ENCODE measurements at places on chromosomes 16 and 17.
A peak's percentile ranks its signal among the peaks of the same experiment; 100 is the strongest.

DNA sequence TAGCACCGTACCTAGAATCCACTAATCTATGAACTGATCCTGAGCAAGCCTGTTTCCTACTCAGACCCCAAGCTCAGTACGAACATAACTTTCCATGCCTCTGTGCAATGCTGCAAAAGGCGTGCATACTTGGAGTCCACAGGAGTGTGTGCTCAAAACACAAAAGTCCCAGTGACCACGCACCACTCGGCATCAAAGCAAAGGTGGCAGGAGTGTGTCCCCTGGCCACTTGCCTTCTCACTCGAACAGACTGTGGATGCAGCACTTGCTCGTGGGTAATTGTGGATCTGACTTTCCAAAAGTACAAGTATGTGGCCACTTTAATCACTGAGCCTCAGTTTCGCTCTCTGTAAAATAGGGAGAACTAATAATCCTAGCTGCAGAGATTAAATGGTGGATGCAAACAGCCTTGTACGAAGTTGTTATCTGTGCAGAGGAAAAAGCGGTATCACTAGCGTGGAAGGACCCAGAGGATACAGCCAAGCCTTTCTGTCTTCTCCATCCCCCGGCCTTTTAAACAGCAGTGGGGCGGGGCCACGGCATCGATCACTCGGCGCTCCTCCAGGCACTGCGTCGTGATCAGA is 311 bp upstream of the KDM8 start:
- no peak for DNase-seq

DNA sequence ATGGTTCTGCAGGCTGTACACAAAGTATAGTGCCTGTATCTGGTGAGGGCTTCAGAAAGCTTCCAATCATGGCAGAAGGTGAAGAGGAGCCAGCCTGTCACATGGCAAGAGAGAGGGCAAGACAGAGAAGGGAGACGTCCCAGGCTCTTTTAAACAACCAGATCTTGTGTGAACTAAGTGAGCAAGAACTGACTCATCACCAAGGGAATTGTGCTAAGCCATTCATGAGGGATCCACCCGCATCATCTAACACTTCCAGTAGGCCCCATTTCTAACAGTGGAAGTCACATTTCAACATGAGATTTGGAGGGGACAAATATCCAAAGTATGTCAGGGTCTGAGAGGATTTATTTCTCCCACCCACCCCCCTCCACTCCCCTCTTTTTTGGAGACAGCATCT is 56.2 kb upstream of the ELAC2 start:
- peak; percentile 74 for DNase-seq

DNA sequence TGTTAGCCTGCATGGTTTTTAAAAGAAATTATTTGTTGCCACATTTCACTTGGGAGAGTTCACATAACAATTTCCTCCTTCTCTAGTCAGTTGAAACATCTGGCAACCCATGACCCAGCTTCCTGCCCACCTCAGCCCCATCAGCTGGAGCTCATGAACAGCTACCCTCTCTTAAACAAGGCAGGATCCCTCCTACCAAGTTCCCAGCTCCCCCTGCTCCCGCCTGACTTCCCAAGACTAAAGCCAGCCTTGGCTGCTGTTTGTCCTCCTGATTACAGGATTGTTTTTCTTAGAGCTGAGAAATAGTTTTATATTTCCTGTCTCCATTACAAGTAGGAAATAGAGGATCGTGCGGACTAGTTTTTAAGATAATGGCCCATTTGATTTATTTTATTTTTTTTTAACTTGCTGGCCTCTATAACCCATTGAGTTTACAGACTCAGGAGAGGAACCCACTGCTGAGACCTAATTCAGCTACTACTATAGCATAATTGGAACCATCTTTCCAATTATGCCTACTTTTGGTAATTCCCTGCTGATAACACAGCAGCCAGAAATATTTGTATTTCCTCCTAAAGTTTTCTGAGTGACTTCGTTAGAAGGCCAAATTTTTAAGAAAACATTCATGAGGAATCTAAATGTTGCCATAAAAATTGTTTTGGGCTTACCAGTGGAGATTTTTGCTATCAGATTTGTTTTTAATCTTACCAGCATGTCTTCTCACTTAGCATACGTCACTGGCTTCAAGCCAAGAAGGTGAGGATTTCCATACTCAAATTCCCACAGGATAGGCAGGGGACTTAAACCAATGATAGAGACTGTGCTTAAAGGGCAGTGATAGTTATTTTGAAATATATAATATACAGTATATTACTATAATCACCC is 90.0 kb downstream of the ELAC2 start:
- no peak for DNase-seq

GRCh38 chr17:1928976-1929375 is 96.2 kb downstream of the RTN4RL1 start:
- DNase-seq: no peak

GRCh38 chr16:71259086-71259485 is 28.6 kb upstream of the HYDIN start:
- DNase-seq: no peak

- DNase-seq: no peak
These were observed 1.7 kb downstream of the METRNL start for GRCh38 chr17:83080858-83081683.

GRCh38 chr17:37759014-37759637 is 14.3 kb upstream of the HNF1B start:
- DNase-seq: no peak

GRCh38 chr16:10625595-10626357 is 45.4 kb upstream of the EMP2 start:
- DNase-seq: peak; percentile 22

DNA sequence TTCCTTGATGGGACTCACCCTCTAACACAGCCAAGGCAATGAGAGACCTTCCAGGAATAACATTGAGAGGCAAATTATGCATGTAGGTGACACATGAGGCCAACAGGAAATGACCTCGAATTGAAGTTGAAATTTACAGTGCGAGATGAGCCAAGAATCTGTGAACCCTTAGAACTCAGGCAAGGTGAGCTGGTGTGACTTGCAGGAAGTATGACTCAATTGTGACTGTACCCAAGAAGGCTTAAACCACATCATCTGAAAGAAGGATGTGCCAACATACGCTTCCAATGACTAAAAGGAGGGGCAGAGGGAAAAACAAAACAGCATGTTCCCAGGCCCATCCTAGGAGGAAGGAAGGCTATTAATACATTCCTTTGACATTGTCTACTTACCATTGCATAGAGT is 44.8 kb downstream of the PITPNC1 start:
- DNase-seq: peak; percentile 100

GRCh38 chr16:50336884-50337283 is 31.9 kb downstream of the BRD7 start:
- no peak for DNase-seq

DNA sequence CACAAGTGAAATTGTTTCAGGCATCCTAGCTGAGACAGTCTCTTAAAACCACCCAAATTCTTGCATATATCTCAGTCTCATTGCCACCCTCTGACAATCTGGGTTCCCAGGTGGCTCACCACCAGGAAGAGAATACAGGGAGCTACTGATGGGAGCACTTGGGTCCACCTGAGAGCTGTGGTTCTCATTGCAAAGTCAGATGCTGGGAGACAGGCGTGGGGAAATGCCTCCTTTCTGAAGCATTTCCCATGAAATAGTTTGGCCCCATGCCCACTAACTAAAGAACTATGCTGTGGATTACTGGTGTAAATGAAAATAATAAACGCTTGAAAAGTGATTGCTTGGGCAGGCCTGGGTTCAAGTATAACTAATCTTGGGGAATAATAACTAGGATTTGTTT is 70.3 kb downstream of the CMC2 start:
- no peak for DNase-seq

GRCh38 chr17:50044483-50044882 is 11.4 kb upstream of the ITGA3 start:
- no peak for DNase-seq

DNA sequence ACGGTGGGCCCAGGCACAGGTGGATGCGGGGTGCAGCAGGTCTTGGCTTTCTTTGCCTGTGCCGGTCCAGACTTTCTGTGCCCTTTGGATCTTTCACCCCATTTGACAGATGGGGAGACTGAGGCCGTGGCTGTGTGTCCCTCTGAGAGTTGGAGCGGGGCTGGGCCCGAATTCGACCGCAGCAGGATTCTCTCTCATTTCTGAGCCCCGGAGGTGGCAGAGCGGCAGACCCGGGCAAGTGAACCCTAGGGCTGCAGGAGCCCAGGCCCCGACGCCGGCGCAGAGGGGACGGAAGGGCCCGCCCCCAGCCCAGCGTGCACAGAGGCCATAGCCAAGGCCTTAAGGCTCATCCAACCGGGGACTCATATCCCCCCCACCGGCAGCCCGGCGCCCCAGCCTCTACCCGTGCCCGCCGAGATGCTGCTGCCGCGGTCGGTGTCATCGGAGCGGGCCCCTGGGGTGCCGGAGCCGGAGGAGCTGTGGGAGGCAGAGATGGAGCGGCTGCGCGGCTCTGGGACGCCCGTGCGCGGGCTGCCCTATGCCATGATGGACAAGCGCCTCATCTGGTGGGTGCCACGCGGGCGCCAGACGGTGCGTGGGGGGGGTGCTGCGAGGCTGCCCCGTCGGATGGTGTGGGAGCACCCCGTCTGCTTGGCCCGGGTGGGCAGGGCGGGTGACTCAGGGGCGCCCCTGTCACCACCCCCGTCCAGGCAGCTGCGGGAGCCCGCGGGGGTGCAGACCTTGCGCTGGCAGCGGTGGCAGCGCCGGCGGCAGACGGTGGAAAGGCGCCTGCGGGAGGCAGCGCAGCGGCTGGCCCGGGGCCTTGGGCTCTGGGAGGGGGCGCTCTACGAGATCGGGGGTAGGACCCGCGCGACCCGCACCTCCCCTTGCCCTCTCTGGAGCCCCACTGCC is 857 bp downstream of the TMC8 start:
- DNase-seq: no peak

- peak; percentile 87 for DNase-seq
These were observed 32.1 kb downstream of the NDE1 start for GRCh38 chr16:15682105-15682570.

DNA sequence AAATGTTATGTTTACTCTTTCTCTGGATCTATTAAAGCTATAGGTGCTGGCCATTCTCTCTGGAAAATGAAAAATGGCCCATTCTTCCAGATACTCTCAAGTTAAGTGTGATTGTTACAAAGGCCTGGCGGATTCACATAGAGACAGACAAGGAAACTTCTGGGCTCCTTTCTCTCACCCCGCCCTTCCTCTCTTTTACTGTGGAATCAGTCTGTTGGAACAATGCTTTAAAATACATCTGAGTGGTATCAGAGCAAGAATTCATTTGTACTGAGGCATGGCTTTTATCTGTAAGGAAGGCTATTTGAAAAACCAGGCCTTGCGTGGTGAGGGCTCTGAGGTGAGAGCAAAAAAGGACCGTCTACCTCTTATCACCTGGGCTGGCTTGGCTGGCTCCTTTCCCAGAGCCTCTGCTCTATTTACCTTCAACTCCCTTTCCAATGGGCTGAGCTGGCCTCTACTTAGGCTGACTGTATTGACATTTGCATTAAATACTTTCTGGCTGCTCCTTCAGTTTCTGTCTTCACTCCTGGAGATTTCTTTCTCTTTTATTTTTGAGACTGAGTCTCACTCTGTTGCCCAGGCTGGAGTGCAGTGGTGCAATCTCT is 274.0 kb downstream of the PHKB start:
- DNase-seq: no peak

- no peak for DNase-seq
These were observed 325.8 kb upstream of the CCL2 start for GRCh38 chr17:33929181-33929724.

DNA sequence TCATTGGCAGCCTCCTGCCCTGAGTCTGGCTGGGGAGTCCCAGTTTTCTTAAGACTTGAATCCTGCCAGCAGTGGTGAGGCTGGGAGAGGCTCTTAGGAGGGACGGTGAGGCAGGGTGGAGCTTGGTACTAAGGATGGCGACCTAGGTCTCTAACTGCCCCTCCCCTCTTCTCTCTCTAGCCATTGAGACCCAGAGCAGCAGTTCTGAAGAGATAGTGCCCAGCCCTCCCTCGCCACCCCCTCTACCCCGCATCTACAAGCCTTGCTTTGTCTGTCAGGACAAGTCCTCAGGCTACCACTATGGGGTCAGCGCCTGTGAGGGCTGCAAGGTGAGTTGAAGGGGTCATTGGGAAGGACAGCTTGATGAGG is 16.4 kb downstream of the GJD3 start:
- no peak for DNase-seq

- DNase-seq: peak; percentile 6
These were observed 947 bp downstream of the DDX42 start for GRCh38 chr17:63774969-63775265.

GRCh38 chr16:22328081-22328725 is 31.0 kb downstream of the POLR3E start:
- DNase-seq: no peak

- DNase-seq: no peak
These were observed 30.7 kb downstream of the ADGRG5 start for GRCh38 chr16:57572978-57573728.

GRCh38 chr16:22300427-22301071 is 3.3 kb downstream of the POLR3E start:
- DNase-seq: peak; percentile 36

DNA sequence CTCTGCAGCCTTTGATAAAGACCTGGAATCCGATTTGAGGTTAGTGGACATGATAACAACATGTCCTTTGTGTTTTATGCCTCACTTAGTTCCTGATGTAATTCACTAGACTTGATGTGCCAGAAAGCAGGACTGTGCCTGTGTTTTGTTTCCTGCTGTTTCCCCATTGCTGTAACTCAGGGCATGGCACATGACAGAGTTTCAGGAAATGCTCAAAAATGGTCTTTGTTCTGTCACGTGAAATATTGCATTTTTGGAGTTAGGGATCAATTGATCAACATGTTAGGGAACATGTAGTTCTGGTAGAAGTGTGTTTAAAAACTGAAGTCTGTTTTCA is 32.8 kb downstream of the DHX38 start:
- DNase-seq: no peak

- DNase-seq: no peak
These were observed 391.4 kb downstream of the WWOX start for GRCh38 chr16:78490847-78491246.

DNA sequence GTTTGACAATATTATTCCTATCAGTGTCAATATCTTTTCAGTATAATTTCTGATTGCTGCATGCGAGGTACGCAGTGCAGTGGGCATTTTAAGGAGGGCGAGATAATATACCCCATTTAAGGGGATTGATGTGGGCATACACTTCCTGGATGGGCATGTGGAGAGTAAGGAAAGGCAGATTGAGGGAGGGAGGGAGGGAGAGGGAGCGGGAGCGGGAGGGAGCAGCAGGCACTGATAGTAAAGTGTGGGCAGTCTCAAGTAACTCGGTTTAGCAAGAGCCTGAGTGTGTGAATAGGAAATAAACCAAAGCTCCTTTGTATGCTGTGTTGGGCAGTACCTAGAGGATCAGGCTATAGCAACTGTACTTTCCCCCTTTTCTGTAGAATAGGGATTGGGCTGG is 5.1 kb downstream of the BPTF start:
- DNase-seq: no peak
